ENCODE measurements at places on chromosomes 4 and X.
A peak's percentile ranks its signal among the peaks of the same experiment; 100 is the strongest.

GRCh38 chr4:21992330-21992729 lies 43.8 kb upstream of the KCNIP4 start:
- DNase-seq = no peak

GRCh38 chr4:71545168-71545567 lies 206.3 kb downstream of the SLC4A4 start:
- DNase-seq = no peak

DNA sequence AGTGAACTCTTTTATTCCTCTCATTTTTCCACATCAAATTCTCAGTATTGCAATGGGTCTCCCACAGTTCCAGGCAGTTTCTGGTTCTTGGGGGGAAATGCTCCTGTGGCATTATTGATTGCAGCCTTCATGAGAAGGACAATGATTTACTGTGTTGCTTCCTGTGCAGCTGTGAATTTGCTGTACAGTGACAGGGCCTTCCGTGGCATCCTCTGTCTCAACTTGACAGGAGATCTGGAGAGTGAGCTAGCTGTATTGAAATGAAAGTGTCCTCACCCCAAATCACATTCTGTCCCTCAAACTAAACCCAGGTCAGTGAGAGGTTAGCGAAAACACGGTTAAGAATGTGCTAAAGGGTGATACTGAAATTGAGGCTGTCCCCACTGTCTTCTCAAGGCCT lies 77.1 kb upstream of the ATOH1 start:
- no peak for DNase-seq

GRCh38 chr4:2412534-2412884 lies 5.9 kb downstream of the ZFYVE28 start:
- peak; percentile 52 for DNase-seq

DNA sequence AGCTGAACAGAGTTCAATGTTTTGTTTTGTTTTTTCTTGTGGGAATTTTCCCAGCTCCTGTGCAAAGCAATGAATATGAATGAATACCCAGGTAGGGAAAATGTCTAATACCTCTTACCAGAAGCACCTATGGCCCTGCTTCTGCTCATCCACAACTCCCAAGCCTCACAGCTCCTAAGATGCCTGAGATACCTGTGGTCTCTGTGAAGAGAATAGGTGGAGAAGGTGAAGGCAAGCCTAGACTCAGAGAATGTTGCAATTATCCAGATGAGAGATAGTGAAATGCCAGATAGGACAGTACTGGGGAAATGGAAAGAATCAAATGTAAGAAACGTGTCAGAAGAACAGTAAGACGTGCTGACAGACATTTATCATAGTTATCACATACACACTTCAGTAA lies 70.2 kb upstream of the NOCT start:
- no peak for DNase-seq

DNA sequence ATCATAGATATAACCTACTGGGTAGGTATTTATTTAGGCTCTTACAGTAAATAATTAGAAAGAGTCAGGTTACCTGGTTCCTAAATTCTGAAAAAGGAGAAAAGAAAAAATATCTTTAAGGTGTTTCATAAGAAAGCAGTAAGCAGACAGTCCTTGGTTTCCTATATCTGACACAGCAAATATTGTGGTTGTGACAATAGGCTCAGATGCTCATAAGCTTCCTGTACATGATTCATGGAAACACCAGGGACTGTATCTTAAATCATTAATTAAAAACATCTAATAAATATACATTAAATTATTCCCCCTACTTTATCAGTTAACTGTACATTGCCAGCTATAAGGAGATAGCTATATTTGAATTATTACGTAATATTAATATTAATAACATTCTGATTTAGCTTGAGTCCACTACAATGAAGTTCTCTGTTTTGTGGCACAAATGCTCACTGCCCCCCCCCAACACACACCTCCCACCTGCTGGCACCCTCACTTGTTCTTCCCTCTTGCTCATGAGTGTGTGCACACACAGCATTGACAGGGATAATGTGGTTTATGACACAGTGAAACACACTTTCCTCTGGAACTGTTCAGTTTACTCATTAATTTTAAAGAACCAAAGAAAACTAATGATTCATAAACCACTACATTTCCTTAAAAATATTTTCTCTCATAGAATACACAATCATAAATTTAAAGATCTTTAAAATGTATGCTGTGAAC lies 187.4 kb downstream of the NR3C2 start:
- no peak for DNase-seq

- DNase-seq = no peak
These were observed 26.9 kb downstream of the PCGF3 start for GRCh38 chr4:732486-732885.

DNA sequence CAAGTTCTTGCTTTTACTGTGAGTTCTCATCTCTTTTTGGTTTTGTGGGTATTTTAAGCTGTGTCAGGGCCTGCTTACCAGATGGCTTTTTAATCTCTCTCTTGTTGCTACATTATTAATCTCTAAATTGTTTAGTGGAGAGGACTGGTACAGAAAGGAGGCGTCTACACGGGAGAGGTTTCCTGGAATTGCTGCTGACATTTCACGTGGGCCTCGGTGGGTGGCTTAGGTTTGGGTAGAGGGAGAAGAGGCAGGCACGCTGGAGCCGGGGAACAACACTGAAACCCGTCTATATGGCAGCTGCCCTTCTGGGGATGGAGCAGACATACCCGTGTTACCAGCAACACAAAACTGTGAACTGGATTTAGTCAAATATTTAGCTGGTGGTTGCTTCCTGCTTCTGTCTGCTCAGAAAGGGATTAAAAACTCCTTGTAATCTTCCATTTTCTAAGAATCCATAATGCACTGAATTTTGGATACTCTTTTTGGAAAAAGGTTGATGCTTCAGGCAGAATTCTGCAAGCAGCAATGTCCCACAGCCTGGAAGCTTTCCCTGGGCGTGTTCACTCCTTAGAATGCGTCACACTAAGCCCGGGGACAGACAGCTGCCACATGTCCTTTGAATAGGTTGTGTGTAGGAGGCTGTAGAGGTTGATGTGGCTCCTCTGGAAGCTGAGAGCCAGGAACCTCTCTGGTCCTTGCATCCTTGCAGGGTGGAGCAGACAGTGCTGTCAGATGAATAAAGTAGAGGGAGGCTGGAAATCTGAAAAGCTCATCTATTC lies 199.8 kb upstream of the GATB start:
- no peak for DNase-seq

DNA sequence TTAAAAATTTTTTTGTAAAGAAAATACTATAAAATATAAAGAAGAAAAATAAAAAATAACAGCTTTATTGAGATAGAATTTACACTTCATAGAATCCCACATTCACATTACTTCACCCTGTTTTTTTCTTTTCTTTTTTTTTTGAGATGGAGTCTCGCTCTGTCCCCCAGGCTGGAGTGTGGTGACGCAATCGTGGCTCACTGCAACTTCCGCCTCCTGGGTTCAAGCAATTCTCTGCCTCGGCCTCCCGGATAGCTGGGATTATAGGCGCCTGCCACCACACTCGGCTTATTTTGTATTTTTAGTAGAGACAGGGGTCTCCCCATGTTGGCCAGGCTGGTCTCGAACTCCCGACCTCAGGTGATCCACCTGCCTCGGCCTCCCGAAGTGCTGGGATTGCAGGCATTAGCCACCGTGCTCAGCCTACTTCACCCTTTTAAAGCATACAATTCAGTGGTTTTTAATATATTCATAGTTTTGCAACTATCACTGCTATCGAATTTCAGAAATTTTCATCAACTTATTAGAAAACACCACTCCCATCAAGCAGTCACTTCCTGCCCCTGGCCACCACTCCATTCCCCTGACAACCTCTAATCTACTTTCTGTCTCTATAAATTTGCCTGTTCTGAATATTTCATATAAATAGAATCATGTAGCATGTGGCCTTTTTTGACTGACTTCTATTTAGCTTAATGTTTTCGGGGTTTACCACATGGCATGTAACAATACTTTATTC lies 48.7 kb downstream of the TMEM131L start:
- DNase-seq = no peak

- no peak for DNase-seq
These were observed 41.2 kb downstream of the OTOP1 start for GRCh38 chr4:4185528-4185927.

DNA sequence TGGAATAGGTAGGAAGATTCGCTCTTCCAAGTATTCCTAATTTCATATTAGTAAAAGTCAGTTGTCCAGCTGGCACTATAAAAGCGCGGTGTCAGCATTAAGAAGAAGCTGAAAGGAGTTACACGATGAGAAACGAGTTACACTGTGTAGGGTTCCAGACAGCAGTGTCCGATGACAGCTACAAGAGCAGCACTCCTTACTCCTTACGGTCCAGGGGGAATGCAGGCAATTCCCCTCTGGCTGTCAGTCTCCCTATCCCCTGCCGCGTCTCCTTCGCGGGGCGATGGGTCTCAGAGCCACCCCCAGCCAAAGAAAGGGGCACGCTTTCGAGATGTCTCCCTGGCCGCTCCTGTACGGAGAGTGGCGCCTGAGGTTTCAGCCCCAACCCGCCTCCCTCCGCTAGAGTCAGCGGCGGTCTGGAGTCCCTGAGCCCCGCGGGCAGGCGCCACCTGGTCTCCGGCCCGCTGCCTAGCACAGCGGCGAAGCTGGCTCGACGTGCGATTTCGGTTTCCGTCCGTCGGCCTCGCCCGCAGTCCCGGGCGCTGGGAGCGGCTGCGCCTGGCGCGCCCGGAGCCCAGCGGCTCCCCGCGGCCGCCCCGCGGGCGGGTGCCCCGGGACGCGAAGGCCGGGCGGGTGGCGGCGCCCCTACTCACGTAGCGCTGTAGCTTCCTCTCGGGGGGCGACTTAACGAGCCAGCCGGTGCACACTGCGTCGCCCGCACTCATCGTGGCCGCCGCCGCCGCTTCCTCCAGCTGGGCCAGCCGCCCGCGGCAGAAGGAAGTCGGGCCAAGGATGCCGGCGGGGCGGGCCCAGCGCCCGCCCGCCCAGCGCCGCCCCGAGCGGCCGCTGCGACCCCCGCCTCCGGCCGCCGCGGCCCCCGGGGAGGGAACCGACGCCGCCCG lies at the start of gene GAB3:
GAB3 (minus strand) TSS at position 777 of the 902 bp plus-strand sequence; CDS start at position 725, 52 bp downstream.
- no peak for DNase-seq

DNA sequence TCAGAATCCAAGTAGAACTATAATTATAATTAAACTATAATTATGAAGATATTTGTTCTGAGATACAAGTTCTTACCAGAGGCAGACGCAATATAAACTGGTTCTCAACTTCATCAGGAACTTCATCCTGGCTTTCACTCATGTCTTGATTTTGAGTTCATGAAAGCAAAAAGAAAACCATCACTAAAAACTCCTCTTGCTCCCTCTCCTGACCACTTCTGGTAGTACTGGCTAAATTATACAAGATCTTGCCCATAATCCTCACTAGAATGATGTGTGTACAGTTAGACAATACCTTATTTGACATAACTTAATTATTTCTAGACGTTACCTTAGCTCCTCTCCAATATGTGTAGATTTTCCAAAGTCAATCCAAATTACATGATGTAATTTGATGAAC lies 3.7 kb downstream of the TAF7L start:
- DNase-seq = no peak

DNA sequence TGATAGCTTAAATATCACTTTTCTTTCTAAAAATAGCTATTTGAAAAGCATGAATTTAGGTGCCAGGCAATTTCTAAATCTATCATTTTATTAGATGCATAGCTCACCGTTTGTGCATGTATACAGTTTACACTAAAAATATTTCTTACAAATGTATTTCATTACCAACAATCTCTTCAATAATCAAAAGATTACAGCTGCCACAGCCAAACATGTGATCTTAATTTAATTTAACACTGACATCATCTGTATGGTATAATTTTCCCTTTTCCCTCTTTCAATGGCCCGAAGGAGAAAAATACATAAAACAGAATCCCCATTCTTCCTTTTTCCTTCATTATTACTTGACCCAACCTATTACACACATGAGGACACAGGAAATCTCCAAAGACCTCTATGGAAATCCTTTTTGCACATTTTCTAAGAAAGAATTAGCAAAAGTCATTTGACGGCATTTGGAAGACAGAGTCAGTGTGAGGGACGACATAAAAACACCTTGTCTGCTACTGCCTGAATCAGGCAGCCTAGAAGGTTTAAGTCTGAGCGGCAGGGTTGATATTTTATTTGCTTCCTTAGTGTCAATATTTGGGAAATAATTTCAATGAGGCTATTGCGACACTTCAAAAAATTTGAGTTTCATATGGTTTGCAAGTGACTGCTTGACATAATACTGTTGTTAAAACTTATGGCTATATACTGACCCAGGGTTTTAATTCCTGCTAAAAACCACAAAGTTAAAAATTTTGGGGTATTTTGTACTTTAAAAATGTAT lies 111.2 kb downstream of the TTC29 start:
- DNase-seq = no peak

DNA sequence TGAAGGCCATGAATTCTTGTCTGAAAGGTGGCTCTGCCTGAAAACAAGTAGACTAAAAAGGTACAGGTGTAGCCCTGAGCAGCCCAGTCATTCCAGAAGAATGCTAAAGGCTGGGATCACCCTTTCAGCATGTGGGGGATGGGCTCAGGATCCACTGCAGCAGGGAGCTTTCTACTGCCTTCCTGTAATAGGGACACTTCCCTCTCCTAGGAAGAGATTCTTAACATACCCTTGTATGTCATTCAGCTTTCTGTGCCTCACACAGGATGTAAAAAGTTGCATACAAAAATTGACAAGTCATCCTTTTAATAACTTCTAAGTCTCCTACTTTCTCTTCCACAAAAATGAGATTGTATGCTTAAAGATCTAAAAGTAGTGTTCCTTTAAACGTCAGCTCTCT lies 123.3 kb downstream of the ZNF518B start:
- no peak for DNase-seq

DNA sequence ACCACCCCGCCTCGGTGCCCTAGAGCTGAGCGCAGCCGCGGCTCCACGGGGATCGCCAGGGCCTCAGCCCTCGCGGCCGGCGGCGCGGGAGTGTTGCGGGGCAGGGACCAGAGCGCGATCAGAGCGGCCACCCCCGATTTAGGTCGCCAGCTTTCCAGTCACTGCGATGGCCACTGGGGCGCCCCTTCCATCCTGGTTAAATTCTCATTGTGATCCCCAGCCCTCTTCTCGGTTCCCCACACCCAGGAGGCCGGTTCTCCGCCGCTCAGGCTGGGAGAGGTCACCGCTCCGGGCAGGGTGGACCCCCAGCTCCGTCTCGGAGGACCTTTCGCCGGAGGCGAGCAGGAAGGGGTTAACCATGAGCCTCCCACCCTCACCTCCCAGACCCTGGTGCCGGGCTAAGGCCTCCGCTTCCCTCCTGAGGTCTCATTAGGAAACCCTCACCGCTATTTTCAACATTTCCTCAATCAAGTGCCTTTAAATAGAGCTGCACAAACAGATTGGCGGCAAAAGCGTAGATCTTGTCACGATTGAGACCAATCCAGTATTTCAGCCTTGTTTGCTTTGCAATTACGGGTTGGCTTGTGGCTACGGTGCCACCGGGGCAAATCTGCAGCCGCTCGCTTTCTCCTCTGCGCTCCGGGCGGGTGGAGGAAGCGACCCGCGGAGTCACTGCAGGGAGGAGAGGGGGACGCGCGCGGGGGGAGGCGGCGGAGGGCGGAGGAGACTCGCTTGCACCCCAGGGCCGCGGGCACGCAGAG lies 8.3 kb upstream of the HAND2 start:
- no peak for DNase-seq

- no peak for DNase-seq
These were observed 4.5 kb upstream of the MAGEA11 start for GRCh38 chrX:149707147-149707901.

- DNase-seq = no peak
These were observed 236.7 kb downstream of the ASMT start for GRCh38 chrX:1851527-1851926.

- no peak for DNase-seq
These were observed 105.1 kb upstream of the MXRA5 start for GRCh38 chrX:3451571-3451970.

Measured in stimulated activated CD8-positive, alpha-beta memory T cell treated with anti-CD3 and anti-CD28 coated beads, Interleukin-2, amount 100 ng/mL, for 48 hours (primary cell).